ENCODE measurements at places on chromosomes 11 and 22.

DNA sequence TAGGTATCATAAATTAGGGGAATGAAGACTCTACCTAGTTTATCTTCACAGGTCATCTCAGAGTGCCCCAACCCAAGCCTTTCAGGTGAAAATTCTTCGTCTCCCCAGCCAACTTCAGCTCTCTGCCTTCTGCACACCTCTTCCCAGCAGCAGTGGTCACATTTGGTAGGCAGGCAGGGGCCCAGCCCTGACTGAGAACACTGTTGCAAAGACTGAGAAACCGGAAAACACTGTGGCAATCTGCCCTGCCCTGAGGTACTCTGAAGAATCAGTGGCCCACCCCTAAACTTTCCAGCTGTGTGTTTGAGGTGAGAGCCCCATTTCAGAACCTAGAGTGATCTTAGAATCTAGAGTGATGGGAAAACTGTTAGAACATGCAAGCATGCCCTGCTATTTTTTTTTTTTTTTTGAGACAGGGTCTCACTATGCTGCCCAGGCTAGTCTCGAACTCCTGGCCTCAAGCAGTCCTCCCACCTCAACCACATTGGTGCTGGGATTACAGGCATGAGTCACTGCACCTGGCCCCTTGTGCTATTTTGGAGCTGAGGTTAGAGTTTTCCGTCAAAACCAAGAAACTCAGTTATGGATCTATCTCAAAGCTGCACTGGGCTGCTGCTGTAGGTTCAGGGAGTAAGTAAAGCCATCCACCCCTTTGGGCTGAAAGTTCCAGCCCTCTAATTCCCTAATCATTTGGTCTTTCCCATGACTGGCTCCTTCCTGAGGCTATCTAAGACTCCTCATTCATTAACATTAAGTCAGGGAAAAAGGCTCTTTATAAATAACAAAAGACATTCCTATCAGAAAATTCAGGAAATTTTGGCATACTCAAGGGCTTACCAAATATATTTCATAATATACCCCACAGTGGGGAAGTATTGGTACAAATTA, 1.7 kb upstream of the LDHA start:
- DNase-seq, result no peak

DNA sequence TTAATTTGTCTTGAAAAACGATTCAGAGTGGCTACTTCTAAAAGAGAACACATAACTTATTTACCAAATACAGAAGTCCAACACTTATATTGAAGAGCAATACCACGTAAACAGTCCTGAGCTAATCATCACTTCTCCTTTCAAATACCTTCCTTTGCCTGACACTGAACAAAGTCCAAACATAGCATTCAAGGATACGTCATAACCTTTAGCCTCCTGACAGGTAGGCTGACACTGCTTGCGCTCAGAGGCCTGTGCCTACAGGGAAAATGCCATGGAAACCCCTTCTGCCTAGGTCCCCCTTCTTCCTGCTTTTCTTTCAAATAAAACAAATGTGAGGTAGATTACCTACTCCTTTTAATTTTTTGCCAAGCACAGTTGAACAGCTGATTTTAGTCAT, 510.0 kb downstream of the INSC start:
- no peak for DNase-seq

GRCh38 chr11:31817054-31817620, 6.0 kb upstream of the PAX6 start:
- no peak for DNase-seq

DNA sequence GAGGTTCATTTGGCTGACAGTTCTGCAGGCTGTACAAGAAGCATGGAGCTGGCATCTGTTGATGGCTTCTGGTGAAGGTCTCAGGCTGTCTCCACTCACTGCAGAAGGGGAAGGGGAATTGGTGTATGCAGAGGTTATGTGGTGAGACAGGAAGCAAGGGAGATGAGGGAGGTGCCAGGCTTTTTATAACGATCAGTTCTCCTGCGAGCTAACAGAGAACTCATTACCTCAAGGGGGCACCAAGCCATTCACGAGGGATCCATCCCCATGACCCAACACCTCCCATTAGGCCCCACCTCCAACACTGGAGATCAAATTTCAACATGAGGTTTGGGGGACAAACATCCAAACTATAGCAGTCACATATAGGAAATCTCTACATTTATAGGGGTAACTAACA, 38.7 kb upstream of the E2F8 start:
- no peak for DNase-seq

DNA sequence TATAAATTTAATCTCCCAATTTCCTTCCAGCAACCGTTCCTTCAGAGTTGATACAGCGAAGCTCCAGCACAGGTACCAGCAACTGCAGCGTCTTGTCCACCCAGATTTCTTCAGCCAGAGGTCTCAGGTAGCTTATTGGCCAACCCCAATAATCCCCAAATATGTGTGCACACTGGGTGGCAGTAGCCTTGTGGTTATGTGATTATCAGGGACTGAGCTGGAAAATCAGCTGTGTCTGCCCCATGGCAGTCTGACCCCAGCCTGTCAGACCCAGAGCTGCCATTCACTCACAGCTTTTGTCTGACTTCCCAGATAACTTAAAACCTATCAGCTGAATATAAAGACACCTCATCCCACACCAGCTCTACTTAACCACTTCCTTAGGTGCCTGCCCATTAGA, 2.0 kb downstream of the HSCB start:
- DNase-seq, result no peak

GRCh38 chr22:29060251-29060869, 1.3 kb downstream of the C22orf31 start:
- no peak for DNase-seq

DNA sequence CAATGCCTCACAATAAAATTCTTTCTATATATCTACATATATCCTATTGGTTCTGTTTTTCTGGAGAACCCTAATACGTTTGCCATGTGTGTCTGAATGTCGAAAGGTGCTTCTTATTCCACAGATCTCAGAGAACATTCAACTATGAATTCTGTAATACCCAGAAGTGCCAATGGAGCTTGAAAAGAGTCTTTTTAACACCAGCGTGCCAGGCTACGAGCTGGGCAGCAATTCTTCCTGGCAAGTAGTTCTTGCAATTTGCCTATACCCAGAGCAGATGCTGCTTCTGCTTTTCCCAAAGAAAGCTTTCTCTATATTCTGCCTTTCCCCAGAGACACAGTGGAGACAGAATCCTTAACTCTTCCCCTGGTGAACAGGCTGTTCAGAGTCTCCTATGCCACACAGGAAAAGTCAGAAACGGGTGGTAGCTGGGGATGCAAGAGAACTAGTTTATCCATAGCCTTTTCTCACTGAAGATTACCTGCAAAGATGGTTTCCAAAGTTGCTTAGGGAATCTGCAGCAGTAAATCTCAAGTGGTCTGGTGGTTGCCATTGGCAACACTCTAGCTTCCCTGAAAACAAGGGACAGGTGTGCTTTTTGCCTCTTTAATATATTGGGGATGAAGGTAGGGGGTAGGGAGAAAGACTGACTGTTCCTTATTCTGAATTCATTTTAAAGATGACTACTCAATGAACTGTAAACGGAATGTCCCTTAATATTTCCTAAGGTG, 16.8 kb upstream of the PAFAH1B2 start:
- DNase-seq, result no peak

DNA sequence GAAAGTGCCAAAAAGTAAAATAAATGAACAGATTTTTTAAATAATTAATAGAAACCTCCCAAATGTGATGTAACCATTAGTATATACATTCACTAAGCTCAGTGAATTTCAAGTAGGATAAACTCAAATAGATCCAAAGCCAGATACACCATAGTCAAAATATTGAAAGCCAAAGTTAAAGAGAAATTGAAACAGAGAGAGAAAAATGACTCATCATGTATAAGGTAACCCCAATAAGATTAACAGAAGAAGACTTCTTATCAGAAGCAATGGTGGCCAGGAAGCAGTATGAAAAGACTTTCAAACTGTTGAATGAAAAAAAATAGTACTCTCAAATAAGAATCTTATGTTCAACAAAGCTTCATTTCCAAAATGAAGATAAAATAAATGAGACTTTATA, 70.5 kb downstream of the LUZP2 start:
- DNase-seq, result no peak

DNA sequence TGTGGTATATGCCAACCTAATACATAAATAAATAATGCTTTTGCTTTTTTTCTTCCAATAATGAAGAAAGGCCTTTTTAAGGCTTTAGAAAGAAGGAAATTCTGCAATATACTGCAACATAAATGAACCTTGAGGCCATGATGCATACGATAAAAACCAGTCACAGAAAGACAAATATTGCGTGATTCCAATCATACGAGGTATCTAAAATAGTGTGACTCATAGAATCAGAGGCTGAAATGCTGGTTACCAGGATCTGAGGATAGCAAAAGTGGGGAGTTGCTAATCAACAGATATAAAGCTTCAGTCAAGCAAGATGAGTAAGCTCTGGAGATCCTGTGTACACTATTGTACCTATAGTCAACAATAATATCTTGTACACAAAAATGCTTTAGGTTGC, 24.2 kb downstream of the MS4A6A start:
- no peak for DNase-seq

DNA sequence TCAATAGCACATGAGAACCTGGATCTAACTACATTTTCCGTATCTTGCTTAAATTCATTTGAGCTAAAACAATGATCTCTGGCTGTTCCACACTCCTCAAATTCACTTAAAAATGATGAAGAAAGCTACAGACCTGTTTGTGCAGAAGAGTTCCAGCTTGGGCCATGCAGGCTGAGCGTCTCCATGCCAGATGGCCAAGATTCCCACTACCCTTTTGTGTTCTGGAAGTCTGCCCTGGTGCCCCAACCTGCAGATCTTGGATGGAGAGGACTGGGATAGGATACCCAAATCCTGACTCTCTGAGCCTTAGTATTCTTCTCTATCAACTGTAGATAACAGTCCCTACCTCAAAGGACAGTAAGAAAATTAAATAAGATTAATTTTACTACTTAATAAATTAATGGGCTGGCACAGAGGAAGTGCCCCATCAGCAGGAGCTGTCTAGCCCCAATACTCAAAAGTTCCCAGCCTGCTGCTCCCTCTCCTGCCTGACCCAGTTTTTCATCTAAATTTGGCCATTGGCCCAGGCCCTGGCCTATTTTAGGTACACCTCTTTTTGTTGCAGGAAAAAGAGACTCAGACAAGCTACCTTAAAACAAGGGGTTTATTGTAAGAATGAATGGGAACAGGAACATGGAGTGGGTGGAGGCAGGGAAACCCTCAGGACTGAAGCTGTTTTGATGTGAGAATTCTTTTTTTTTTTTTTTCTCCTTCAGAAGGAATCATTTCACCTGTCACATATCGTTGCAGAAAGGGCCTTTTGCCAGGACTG, 81.4 kb upstream of the GRK3 start:
- DNase-seq, result peak; percentile 77

- DNase-seq, result no peak
These were observed 143.3 kb downstream of the FBXO7 start for GRCh38 chr22:32617903-32618302.

DNA sequence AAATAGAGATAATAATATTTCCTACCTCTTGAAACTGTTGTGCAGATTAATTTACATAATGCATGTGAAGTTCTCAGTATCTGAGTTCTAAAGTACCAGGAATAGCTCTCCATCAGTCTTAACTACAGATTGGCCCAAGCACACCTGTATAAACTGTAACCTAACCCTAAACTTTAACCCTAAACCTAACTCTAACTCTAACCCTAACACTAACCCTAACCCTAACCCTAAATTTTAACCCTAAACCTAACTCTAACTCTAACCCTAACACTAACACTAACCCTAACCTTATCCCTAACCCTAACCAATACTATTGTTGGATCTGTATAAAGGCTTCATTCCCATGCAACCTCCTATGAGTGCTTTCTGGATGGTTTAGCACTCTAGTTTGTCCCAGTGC, 1445.9 kb upstream of the TENM4 start:
- no peak for DNase-seq

DNA sequence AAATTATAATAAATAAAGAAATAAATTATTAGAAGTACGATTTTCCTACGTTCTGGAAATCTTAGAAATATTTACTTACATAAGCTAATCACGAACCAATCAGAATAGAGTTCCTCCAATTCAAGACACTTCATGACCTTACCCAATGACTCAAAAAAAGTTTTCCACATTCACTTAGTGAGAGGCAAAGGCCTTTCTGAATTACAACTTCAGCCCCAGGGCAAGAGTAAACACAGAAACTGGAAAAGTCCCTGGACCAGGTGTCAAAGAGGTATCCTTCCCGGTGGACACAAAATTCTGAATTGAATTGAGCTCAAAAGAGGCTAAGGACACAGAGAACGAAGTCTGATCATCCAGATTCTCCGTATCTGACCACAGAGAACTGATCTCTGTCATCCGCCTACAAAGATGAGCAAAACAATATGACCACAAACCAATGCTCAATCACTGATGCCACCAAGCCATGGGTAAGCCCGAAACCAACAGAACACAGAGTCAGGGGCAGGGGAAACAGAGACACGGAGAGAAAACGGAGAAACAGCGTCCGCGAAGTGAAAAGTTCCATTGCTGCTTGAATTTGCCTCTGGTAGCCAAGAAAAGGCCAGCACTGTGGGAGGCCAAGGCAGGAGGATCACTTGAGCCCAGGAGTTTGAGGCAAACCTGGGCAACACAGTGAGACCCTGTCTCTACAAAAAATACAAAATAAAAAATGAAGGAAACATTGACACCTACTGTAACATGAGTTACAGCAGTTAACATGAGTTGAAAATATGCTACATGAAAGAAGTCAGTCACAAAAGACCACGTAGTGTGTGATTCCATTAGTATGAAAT, 6.8 kb downstream of the BID start:
- no peak for DNase-seq

- DNase-seq, result no peak
These were observed 4.4 kb upstream of the PRR5 start for GRCh38 chr22:44697423-44698141.

DNA sequence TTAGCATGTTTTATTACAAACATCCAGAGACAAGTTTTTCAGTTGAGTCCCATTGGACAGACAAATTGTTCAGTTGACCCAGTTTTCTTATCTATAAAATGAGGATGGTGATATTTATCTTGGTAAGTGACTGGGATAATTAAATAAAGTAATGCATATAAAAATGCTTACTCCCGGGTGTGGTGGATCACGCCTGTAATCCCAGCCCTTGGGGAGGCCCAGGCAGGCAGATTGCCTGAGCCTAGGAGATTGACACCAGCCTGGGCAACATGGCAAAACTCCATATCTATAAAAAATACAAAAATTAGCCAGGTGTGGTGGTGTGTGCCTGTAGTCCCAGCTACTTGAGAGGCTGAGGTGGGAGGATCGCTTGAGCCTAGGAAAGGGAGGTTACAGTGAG, 15.6 kb upstream of the ACER3 start:
- DNase-seq, result no peak

GRCh38 chr11:66863428-66864125, 6.7 kb downstream of the LRFN4 start:
- DNase-seq, result no peak

- no peak for DNase-seq
These were observed 125.8 kb downstream of the LDLRAD3 start for GRCh38 chr11:36069576-36070212.

GRCh38 chr11:69477086-69477485, 4.4 kb upstream of the LINC01488 start:
- no peak for DNase-seq
